ENCODE measurements at places on chromosomes 1 and 21.

DNA sequence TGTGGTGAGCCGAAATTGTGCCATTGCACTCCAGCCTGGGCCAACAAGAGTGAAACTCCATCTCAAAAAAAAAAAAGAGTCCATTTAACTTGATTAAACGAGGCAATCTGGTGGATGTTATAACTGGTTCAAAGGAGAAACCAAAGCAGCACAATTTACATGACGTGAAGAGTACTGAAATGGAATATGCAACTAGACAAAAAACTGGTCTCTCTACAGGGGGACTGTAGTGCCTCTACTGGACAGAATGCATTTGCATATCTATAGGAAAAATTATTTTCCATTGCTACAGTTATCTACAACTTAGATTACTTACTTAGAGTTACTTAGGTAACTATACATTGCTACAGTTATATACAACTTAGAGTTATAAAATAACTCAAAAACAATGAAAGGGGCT lies 2.7 kb upstream of the CAPN2 start:
- no peak for DNase-seq

DNA sequence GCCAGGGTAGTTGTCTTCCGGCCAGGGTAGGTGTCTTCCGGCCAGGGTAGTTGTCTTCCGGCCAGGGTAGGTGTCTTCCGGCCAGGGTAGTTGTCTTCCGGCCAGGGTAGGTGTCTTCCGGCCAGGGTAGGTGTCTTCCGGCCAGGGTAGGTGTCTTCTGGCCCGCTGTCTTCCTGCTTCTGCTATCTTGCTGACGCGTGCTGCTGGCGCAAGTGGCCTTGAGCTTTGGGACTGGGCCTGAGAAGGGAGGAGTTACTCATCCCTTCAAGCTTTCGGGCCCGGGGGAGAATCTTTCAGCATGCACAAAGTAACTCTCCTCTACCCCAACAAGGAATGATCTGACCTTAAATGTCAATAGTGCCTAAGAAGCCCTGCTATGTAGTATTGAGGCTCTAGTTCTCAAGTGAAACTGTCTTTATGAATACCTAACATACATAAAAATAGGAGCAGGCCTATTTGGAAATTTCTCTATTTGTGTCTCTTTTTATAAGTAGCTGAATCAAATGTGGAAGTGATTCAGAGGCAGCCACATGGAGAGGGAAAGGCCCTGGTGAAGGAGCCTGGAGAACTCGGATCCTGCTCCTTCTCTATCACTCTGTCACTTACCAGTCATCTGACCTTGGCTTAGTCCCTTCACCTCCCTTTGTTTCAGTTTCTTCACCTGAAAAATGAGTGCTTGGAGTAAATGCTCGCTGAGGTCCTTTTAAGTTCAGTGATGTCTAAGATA lies 65.6 kb downstream of the RGL1 start:
- DNase-seq = no peak

DNA sequence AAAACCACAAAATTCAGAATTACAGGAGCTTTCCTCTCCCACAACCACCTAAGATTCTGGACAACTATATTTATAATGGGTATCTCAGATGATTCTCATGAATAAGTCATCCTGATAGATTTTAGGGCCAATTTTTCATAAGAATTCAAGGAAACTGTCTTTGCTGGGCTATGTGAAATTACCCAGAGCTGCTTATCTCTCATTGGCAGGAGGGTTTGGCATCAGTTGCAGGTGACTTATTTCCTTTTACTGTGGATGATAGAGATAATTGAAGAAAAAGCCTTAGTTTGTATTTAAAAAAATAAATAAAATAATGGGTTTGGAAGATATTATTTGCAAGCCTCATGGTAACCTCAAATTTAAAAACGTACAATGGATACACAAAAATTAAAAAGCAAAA lies 38.2 kb upstream of the WDR26 start:
- no peak for DNase-seq

DNA sequence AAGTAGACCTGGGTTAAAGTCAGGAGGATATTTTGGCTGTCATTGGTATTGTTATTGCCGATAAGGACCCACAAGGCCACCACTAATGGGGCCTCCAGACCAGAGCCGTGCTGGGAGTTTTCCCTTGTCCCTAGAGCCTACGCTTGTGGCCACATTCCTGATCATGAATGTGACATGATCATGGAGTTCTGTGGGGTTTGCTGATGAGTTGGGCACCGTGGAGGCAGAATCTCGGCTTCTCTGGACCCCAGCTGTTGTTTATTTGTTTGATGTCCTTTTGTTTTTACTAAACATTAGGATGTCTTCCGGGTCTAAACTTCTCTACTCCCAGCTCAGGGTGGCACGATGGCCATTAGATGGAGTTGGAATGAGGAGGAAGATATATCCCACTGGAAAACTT lies 74.9 kb upstream of the TMPRSS2 start:
- no peak for DNase-seq

DNA sequence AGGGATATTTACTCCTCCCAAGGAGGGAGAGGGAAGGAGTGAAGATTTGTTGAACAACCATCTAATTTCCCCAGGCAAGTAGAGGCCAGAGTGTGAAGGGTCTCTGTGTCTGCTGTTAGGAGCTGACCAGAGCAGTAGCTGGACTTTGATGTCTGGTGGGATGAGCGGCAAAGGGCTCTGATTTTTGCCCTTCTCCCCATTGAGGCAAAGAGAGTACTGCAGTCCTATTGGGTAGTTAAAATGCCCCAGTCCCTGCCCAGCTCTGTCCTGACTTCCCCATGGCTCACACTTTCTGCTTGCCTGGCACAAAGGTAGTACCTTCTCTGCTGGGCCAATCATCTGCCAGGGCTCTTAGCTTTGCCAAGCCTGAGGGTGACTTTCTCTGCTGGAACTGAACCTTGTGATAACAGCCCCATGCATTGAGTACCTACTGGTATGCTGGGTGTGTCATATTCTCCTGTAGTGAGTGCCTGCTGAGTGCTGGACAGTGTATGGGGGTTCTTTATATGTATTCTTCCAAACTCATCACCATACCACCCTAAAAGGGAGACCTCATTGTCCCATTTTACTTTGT lies 64.0 kb upstream of the SELENON start:
- DNase-seq = no peak

GRCh38 chr1:182381962-182382819 lies 9.4 kb downstream of the GLUL start:
- DNase-seq = no peak

DNA sequence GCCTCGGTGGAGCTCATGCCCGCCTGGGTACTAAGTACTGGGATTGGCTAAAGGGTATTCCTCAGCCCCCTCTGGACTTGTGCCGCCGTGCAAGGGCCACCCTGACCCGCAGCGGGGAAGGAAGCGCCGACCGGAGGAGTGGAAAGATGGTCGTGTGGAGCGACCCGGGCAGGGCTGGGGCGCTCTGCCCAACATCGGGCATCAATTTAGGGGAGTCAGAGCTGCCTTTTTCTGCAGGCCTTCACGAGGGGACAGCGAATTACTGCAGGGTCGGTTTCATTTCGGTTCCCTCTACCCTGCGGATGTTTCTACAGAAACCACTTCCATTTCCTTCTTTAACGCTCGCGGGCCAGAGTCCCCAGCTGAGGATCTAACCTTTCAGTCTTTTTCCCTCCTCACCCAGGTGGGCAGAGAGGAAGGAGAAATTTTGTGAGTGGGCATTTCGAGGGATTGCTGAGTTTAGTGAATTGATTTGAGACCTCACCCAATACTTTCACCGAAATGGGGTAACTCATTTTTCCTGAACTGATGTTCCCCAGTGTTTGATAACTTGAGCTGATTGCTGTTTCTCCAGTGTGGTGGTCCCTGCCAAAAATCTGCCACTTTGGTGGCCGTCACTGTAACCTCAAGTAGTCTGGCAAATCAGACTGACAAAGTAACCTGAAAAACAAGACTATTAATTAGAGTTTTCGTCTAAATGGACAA lies 1.1 kb downstream of the TOR1AIP1 start:
- no peak for DNase-seq

GRCh38 chr21:34105947-34106541 lies 32.7 kb downstream of the MRPS6 start:
- no peak for DNase-seq

DNA sequence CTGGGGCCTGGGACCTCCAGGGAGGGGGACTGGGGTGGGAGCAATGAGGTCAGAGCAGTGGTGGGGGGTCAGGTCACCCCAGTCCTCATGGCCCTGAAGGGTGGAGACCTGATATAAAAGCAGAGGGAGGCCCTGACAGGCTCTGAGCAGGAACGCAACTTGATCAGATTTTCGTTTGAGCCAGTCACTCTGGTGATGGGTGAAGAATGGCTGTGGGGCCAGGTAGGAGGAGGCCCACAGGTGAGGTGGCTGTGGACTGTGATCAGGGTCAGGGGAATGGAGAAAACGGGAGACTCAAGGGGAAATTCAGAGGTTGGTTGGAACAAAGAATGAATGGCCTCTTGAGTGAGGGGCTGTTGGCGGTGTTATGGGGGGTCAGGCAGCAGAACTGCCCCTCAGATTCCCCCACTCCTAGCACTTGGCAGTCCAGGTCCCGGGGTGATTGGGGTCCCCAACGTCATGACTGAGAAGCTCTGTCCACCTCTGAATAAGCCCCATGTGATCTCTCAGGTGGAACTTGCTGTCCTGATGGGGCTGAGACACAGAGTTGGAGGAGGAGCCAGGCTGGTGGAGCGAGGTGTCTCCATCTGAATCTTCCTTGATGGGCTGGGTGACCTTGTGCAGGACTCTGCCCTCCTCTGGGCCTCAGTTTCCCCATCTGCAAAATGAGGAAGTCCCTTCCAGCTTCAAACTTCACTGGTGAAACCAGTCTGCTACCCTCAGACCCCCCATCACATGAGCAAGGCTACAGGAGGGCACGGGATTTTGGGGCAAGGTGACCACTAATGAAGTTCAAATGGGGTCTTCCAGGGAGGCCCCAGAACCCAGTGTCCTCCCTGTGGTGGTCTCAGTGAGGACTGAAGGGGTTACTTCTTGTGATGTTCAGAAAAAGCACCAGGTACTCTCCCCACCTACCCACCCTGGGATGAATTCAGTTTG lies 683.0 kb downstream of the MATN1 start:
- no peak for DNase-seq

- no peak for DNase-seq
These were observed 164.5 kb upstream of the UBE2U start for GRCh38 chr1:64038965-64039364.

DNA sequence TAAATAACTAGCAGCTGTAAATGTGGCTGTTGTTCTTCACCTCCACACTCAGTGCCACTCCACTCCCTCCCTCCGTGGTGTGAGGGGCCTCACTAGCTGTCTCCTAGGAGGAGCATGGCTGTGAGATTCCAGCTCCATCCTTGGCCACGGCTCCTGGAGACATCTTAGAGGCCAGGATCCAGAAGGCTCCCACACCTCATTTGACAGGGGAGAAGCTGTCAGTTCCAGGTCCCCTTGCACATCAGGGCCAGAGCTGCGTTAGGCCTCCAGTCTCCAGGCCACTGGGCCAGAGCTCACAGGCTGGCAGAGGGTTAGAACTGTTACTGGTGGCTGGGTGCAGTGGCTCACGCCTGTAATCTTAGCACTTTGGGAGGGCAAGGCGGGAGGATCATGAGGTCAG lies 15.0 kb downstream of the PCSK9 start:
- DNase-seq = no peak

- DNase-seq = no peak
These were observed 37.0 kb downstream of the RSPH1 start for GRCh38 chr21:42459082-42459460.

DNA sequence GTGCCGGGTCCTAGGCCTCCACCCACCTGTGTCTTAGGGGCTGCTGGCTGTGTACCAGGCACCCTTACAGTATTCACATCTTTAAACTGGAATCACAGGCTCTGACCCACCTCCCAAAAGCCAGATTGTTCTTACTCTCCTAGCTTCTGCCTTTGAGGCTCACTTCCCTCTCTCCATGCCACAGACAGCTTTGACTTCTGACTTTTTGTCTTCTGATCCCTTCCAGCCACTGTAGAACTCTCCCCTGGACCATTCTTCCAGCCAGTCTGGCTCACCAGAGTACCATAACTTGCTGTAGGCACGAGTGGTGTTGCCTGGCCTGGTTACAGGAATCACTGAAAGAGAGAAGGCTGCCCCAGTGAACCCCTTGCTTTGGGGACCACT lies 58.1 kb upstream of the STUM start:
- no peak for DNase-seq

DNA sequence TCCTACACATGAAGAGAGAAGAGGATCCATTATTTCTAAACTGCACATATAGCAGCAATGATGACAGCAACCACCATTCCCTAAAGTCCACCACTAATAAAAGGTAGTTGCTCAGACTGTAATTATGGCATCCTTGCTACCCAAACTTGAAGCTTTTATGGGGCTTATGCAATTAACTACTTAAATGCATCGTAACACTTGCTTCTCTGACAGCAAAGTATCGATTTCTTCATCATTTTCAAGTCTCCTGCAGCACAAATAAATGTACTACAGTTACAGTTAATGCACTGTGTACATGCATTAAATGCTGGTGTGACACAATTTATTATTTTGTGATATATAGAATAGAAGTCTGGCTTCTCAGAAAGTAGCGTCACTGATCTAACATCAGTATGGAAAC lies 241.7 kb downstream of the USH2A start:
- DNase-seq = no peak

GRCh38 chr1:205091043-205091740 lies 6.9 kb upstream of the TMEM81 start:
- DNase-seq = no peak

- DNase-seq = no peak
These were observed 38.9 kb downstream of the EIF2D start for GRCh38 chr1:206573319-206573718.

DNA sequence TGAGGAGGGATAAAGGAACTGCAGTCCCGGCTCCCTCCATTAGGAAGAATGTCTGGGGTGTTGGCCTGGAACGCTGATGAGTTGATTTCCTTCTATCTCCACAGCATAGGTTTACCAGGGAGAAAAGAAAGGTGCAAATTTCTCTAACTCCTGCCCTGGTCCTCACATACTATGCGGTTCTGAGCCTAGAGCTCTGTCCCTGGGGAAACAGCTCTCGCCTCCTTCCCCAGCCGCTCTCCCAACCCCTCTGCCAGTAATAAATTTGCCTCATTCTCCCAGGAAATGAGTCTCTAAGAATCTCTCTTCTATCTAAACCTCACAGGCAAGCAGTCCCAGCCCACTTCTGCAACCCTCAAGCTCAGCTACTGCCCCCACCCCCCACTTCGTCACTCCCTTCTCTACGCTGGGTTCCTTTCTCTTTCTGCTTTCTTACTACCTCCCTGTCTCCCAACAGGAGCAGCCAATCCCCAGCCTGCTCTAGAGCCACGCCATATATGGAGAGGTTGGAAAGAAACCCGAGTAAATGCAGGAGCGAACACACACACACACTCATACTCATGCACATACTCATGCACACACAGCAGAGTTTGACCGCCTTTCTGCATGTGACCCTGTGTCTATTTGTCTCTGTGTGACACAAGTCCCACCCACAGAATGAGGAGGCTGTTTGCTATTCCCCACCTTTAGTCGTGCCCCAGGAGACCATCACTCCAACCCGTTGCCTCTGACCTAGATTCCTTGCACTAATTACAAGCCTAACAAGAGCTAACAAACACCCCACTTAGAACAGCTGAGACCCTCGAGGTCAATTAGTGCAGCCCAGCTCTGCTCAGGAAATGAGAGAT lies 13.4 kb downstream of the PLEKHO1 start:
- no peak for DNase-seq

DNA sequence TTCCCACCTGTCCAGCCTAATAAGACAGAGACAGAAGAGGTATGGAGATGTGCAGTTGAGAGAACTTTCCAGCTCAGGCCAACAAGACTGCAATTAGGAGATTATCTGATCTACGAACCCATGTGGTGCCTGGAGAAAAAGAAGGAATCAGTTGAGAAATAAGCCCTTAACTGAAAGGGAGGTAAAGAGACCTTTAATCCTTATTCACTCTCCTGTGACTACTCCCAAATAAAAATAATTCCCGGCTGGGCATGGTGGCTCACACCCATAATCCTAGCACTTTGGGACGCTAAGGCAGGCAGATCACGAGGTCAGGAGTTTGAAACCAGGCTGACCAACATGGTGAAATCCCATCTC lies 31.9 kb upstream of the SARS1 start:
- no peak for DNase-seq
